NCI-H460 (cell line): ENCODE measurements at places on chromosomes 2 and 18.

- DNase-seq: peak; percentile 47
These were observed 111.6 kb downstream of the AGAP1 start for GRCh38 chr2:235605312-235606003.

DNA sequence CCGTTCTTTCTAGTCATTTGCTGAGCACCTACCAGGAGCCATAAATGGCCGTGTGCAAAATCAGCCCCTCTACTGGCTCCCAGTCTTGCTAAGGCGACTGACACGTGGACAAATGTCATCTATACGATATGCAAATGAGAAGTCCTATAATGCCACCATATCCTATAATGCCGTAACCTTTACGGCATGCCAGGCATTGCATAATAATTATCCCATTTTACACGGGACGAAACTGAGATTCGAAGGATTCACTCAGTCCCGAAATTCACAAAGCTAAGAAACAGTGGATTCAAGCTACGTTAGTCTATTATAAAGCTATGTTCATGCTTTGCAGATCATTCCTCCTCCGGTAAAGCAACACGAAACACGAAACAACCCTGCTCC, 34.1 kb upstream of the RNF149 start:
- DNase-seq: no peak

- no peak for DNase-seq
These were observed 38.4 kb upstream of the COBLL1 start for GRCh38 chr2:164879901-164880535.

DNA sequence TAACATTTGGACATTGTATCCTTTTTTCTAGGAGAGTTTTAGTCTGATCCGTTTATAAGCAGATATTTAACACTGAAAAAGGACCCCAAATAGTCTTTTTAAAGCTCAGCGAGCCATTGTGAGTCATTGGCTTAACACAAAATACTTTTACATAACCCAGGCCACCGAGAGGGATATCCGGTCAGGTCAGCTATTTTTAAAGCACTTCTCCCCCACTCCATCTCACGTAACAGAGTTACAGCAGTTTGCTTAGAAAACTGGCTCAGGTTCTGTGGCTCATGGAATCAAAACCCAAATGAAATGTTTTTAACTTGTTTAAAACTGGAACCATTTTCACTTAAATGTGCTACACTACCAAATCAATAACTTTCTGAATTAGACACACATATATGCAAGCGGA, 23.9 kb downstream of the COL4A3 start:
- no peak for DNase-seq

DNA sequence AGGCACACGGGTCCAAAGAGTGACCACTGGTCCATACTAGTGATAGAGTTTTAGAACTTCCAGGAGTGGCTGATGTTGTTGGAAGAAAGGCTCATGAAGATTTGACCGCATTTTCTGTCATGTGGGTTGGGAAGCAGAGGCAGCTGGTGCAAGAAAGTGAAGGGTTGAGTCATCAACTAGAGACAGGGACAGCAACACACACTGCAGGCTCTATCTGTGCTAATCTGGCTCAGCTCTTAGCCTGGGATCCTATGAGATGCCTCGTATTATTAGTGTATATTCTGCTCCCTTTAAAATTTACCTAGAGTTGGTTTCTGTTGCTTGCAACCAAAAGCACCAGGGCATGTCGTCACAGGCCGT, 2.5 kb upstream of the SH3RF3 start:
- DNase-seq: no peak

DNA sequence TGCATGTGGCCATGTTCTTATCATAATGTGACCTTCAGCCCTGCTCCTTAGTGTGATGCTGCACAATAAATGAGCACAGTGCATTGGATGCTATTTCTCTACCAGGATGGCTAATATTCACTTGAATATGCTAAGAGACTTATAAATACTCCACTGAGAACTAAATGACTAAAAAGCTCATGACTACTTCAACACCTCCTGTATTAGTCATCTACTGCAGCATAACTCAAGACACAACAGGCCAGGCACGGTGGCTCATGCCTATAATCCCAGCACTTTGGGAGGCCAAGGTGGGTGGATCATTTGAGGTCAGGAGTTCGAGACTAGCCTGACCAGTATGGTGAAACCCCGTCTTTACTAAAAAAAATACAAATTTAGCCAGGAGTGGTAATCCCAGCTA, 213.4 kb downstream of the RND3 start:
- DNase-seq: no peak

DNA sequence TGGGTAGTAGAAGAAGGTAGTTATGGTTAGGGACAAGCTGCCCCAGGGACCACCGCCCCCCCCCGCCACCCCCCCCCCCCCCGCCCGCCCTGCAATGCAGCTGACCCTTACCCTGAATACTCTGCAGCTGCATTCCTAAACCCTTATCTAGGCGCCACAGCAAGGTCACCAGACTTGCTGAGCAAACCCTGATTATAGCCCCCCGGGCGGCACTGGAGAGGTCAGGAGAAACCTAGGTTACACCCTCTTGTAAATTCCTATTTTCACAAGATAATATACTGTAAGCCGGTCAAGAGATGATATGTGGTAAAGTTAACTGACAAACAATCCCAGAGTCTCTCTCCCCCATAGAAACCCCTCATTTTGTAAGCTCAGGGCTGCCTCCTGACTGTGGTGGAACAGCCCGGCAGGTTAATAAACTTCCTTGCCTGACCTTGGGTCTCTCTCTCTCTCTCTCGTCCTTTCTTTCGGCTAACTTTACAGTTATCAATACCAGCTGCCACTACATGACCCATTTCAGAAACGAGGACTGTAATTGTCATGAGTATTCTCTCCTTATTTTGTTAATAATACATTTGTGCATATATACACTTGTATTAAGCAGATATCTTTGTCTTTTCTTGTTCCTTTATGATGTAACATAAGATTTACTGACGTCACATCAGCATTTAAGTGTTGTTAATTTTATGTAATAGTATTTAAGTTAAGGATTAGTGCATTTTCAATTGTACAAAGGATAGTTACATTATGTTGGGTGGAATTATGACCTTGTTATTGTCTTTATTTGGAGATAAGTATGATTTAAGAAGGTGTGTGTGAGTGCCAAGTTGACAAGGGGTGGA, 22.8 kb upstream of the SMAD4 start:
- DNase-seq: no peak

DNA sequence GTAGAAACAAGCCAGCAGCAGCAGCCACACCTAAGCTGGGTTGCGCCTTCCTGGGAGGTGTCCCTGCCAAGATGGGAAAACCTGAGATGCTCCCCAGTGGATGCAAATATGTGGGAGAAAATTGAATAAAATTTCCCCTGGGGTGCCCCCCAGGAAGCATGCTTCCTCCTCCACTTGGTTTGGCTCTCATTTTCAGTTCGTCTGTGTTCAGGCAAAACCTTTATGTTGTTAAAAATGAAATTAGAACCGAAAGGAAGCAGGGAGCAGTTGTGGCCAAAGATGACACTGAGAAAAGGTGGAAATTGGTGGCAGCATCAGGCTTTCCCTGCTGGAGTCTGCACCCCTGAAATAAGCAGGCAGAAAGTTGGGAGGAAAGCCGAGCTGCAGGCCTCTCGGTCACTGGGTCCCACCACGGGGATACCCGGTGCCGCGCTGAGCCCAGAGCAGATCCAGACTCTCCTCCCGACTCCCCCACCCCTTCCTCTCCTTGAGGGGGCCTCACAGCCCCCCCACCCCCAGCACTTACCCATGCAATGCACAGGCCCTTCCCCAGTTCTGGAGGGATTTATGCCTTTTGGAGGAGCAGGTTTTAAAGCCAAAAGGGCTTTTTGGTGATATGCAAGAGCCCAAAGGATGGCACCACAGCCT, 267.7 kb upstream of the SPRED2 start:
- no peak for DNase-seq

DNA sequence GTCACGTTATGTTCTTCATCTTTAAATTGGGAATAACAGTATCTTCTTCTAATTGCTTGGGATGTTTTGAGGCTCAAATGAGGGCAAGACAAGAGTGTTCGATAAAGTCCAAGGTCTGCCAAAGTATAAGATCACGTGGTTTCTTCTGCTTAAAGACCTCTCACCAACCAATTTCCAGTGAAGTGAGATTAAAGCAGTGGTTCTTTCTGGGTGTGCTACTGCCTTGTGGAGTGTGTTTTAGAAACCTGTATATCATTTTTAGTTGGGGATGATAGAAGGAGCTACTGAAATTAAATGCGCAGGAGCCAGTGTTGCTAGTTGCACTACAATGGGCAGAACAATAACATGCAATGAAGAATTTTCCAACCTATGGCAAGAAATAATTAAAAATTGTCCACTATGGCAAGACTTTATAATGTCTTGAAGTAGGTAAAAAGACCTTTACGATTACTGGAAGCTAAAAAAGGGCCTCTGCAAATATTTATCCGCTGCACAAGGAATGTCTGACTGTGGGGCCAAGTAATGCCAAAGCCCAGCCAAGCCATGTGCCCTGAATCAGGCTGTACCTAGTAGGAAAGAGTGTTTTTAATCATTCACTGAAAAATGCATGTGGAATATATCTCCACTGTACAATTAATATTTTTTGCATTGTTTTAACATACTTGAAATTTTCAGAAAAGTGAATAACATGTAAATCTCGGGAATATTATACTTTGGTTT, 244.5 kb upstream of the REG3G start:
- DNase-seq: no peak

GRCh38 chr2:232530626-232531260, 4.8 kb downstream of the CHRND start:
- no peak for DNase-seq

DNA sequence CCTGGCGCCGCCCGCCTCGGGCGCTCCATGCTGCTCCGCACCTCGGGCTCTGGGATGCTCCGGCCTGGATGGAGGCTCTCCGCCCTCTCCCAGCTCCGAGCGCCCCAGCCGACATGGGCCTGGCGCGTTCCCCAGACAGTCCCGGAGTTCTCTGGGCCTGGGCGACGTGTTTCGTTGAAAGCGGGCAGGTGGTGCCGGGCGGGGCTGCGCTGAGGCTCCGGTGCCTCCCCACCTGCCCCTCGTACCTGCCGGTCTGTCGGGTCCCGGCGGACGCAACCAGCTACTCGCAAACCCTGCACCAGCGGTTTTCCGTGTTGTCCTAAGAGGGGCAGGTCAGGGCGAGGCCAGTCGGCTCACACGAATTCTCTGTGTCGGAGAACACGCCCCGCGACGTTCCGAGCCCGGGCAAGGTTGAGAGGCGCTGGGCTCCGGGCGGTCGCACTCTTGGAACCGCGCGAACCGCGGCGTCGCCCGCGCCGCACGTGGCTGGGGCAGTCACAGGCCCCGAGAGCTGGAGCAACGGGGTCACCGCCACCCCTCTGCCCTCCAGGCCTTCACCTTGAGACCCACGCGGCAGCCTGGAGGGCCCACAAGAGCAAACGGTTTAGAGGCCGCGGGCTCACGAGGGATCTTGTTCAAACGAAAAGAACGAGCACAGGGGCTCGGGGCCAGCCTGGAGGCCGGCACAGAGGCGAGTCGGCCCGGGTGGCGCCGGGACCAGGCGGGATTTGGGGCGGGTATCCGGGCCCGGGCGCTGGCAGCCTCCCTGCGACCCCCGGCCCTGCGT, 4.2 kb upstream of the SIX2 start:
- no peak for DNase-seq

DNA sequence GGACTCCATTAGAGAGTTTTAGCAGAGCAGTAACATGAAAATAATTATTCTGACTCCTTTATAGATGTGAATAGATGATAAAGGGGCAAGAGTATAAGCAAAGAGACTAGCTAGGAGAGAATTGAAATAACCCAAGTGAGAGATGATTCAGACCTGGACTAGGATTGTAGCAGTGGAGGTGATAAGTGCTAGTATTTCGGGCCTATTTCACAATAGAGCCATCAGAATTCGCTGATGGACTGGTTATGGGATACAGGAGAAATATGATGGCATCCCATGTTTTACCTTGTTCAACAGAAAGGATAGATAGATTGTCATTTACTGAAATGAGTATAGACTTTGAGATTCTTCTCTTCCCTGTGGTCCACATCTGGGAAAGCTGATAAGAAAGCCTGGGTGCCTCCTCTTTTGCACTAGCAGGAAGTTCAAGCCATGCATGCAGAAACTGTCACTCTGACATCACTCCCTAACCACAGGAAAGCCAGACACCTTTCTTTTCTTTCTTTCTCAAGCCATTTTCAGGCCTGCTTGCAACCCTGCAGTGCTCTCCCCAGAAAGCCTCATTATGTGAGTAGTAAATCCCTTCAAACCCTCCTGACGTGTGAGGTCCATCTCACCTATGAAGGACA, 25.3 kb downstream of the DYNAP start:
- no peak for DNase-seq

DNA sequence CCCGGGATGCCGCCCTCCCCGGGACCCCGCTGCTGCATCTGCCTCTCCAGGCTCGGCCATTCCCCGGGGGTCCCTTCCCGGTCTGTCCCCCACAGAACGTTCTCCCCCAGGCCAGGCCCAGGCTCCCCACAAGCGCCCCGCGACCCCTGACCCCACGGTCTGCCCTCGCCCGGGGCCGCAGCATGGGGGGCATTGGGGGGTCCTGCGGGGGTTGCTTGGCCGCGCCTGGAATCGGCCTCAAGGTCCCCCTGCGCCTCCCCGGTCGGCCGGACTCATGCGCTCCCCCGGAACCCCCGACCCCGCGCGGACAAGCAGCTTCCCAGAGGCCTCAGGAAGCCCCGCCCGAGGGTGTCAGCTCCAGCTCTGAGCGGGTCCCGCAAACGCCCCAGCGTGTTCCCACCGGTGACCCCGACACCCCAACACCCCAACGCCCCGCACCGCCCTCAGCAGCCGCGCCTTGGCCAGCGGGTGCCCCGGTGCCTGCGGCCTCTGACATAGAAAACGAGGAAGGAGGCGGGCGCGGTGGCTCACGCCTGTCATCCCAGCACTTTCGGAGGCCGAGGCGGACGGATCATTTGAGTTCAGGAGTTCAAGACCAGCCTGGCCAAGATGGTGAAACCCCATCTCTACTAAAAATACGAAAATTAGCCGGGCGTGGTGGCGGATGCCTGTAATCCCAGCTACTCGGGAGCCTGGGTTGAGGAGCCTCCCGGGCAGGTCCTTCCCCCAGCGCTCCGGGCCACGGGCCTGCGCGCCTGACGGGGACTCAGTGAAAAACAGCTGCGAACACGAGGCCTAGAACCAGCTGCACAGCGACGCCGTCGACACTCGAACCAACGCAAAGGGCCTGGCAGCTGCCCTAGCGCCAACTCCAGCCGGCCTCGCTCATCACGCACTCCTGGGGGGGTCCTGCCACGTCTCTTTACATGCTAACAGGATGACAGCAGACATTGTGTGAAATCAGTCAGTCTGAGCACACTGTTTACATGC, 61.8 kb upstream of the CTDP1 start:
- DNase-seq: no peak

DNA sequence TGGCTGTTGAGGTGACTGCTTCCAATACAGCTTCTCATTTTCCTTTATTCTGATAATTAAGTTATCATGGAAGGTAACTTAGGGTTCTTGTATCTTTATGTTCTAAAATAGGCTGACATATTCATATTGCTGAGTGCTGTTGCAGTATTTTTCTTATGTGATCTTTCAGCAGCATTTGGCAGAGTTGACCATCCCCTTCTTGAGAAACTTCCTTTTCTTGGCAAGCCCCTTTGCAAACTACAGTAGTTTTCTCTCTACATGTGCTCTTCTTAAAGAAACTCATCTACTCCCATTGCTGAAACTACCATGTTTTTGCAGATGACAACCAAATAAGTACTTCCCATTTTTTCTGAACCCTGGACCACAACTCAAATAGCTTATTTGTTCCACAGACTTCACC, 476.5 kb upstream of the TRIB2 start:
- DNase-seq: no peak
